OCI-M1 (cell line): ENCODE measurements at places on chromosomes 1 and 21.

GRCh38 chr1:196399713-196400112, 208.5 kb downstream of the KCNT2 start:
- DNase-seq, result no peak

DNA sequence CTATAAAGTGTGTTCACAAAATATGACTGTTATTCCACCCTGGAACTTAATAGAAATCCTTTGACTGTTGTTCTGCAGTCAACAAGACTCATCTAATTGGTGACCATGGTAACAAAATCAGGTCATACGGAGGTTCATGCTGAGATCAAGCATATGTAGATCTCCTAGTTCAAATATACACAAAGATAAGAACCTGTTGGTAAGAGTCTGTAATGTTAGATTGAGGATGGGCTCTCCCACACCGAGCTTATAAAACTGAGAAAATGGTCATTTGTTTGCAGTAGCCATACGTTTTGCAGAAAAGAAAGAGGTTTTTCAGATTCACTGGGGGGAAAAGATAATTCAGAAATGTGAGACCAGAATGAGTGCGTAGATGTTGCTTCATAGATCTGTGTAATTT, 468.1 kb downstream of the RPS6KC1 start:
- no peak for DNase-seq

- no peak for DNase-seq
These were observed 38.9 kb upstream of the C1orf185 start for GRCh38 chr1:51063121-51063520.

DNA sequence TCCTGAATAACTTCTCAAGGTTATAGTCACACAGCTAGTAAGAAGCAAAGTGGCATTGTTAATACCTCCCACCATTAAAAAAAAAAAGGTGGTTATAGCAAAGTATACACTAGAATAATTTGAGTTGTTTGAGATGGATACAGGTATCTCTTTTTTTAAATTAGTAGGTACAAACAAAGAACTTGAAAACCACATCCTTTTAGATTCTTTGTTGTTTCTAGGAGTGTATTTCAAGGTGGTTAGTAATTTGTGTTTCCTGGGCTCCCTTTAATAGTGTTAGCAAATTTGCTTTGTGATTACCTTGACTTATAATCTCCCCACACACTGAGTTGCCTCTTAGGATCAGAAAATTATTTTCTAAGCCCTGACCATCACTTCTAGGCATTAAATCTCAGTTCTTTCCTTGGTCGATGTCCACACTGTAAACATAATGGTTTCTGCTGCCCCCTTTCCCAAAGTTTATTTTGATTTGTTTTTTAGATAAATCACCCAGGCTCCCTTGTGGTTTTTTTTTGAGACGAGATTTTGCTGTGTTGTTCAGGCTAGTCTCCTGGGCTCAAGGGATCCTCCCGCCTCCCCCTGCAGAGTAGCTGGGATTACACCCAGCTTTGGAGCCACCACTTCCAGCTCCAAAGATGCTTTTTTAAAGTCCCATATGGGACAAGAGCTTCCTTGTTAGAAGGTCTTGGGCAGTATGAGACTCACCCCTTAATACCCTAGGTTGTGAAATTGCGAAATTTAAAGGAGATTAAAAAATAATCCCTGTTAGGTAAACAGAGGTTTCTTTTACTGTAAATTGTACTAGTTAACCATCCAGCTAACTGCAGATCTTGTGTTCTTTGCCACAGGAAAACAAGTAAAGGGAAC, 6.2 kb downstream of the AKIRIN1 start:
- no peak for DNase-seq

- no peak for DNase-seq
These were observed 164.1 kb downstream of the GALNT2 start for GRCh38 chr1:230230948-230231773.

- DNase-seq, result peak; percentile 40
These were observed 13.2 kb upstream of the MFN2 start for GRCh38 chr1:11967028-11967547.

- DNase-seq, result peak; percentile 83
These were observed 334.8 kb upstream of the CAMK1G start for GRCh38 chr1:209248649-209249279.

DNA sequence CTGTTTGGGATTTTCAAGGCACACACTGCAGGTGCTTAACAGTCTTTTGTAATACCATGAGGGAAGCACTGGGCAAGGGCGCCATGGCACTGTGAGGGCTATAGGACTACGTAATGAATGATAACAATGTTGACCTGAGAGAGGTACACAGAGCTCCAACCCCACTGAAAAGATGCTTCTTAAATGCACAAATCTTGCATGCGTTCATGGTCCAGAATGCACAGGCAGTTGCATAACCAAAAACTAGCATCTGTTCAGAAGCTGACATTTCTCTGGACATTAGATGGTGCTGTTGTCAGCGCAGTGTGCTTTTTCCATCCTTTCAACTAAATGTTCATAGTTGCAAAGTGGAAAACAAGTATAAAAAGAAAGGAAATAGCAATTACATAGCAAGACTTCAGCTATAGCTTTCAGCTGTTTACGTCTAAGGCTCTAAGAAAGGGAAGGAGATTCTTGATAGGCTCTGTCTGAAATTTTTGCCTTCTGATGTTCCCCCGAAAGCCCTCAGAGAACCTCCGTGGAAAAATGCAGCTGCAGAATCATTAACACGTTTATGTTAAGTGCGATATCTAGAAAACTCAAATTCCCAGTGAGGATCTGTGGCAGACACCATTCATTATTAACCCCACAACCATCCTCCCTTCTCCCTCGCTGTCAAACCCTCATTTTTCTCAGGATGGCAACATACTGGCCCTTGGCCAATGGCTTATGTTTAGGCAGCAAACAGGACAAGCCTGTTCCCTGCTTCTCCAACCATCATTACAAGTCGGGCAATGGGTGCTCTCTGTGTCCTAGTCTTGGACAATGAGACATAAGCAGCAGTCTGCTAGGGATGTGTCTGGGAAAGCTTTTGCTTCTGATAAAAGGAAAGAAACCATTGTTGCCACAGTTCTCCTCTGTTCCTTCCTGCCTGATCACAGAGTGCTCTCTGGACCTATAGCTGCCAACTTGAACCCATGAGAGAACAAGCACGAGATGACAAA, 8.2 kb upstream of the TARBP1 start:
- peak; percentile 89 for DNase-seq
